ENCODE measurements at places on chromosomes 16 and 17. TPM values are rescaled to one million over a fixed set of nuclear protein-coding genes. Genes with fewer than 3 reads are reported as not detected.

GRCh38 chr16:154217-155030, 2.0 kb downstream of the HBZ start:
- H3K4me3 ChIP-seq: peak overlapping the region; percentile 49
- H3K27me3 ChIP-seq: peaks cover 34% of the 10 kb centered on the region
- no peak for DNase-seq
- H3K27ac ChIP-seq: no peak overlapping the region
- peaks cover 13% of the 10 kb centered on the region for H3K4me1 ChIP-seq

- H3K4me3 ChIP-seq: no peak overlapping the region
- H3K4me1 ChIP-seq: no peaks in the 10 kb centered on the region
- DNase-seq: no peak
- no peak overlapping the region for H3K27ac ChIP-seq
- no peaks in the 10 kb centered on the region for H3K36me3 ChIP-seq
Observed at GRCh38 chr17:9079461-9080103, 58.3 kb downstream of the NTN1 start.

DNA sequence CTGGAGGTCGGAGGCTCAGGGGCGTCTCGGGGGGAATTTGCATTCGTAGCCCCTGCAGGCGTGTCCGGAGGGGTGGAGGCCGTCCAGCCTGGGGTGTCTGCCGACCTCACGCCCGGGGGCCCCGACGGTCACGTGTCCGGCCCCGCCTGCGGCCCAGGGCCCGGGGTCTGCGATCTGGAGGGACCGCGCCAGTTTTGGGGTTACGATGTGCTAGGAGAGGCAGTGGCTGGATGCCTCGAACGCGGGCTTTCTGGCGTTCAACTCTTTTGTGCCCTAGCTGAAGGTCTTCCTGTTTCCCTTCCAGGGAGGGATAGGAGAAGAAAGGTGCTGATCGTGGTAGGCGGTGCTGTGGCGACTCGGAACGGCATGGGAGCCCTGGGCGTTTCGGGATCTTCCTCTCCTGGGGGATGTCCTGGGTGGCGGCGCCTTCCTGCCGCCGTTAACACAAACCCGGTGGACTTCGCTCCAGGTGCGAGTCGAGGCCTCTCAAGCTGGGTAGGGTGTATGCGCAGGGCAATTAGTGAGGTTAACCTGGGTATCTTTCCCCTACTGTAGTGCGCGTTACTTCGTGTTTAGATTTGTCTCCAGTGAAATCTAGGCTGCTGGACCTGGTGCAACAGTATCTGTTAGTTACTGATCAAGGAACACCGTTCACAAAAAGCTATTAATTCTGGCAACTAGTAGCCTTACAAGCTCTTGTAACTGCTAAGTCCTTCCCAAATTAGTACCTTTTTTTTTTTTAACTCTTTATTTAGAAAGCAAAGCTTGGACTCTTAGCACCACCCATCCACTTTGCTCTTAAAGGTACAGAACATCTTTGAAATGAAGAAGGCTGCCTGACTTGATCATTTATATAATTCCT, 1.3 kb downstream of the AKAP1 start:
- peaks cover 18% of the 10 kb centered on the region for H3K36me3 ChIP-seq
- DNase-seq: peak; percentile 46
- H3K27ac ChIP-seq: peak overlapping the region; percentile 64
- H3K4me1 ChIP-seq: peaks cover 33% of the 10 kb centered on the region
- H3K27me3 ChIP-seq: no peaks in the 10 kb centered on the region

- no peak overlapping the region for H3K27ac ChIP-seq
- no peaks in the 10 kb centered on the region for H3K4me1 ChIP-seq
- H3K4me3 ChIP-seq: no peak overlapping the region
- peaks cover 32% of the 10 kb centered on the region for H3K27me3 ChIP-seq
- no peaks in the 10 kb centered on the region for H3K36me3 ChIP-seq
Observed at GRCh38 chr17:45686250-45686649, 97.9 kb upstream of the CRHR1 start.

DNA sequence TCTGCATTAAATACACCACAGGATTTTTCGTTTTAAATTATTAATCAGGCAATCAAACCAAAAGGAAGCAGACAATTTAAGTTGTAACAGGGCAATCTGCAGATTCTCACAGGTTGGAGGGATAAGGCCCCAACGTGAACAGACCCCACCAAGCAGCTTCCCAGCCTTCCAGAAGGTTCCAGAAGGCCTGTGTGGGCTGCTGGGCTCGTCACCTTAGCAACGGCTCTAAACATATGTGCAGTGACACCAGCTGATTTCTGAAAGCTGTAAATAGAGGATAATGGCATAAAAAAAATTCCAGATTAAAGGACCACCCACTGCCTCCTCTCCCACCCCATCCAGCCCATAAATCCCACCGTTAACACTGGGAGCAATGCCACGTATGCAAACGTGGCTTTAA, 123.8 kb downstream of the ZNF778 start:
- no peak for DNase-seq
- H3K4me3 ChIP-seq: no peak overlapping the region
- no peaks in the 10 kb centered on the region for H3K27me3 ChIP-seq
- no peak overlapping the region for H3K27ac ChIP-seq
- H3K4me1 ChIP-seq: peaks cover 4% of the 10 kb centered on the region
- peaks cover 37% of the 10 kb centered on the region for H3K36me3 ChIP-seq

- H3K27ac ChIP-seq: no peak overlapping the region
- no peaks in the 10 kb centered on the region for H3K27me3 ChIP-seq
- peaks cover 35% of the 10 kb centered on the region for H3K4me1 ChIP-seq
- no peak overlapping the region for H3K4me3 ChIP-seq
- DNase-seq: no peak
- H3K36me3 ChIP-seq: peaks cover 4% of the 10 kb centered on the region
Observed at GRCh38 chr17:79991924-79992648, 43.6 kb downstream of the TBC1D16 start.

GRCh38 chr16:87834668-87835473, 34.4 kb downstream of the SLC7A5 start:
- no peak overlapping the region for H3K27ac ChIP-seq
- DNase-seq: peak; percentile 50
- H3K36me3 ChIP-seq: peaks cover 99% of the 10 kb centered on the region
- no peaks in the 10 kb centered on the region for H3K4me1 ChIP-seq
- H3K4me3 ChIP-seq: no peak overlapping the region
- no peaks in the 10 kb centered on the region for H3K27me3 ChIP-seq

IRX3 gene
- 17.6 TPM for total RNA-seq

CD300H gene
- total RNA-seq: not detected

- H3K4me3 ChIP-seq: no peak overlapping the region
- DNase-seq: no peak
- no peaks in the 10 kb centered on the region for H3K4me1 ChIP-seq
Observed at GRCh38 chr17:61029181-61029580, 351.5 kb downstream of the BCAS3 start.

PSMD11 gene
- total RNA-seq: 134 TPM

CTRL gene
- 0.52 TPM for total RNA-seq

NPIPA3 gene
- total RNA-seq: 3.3 TPM

DNA sequence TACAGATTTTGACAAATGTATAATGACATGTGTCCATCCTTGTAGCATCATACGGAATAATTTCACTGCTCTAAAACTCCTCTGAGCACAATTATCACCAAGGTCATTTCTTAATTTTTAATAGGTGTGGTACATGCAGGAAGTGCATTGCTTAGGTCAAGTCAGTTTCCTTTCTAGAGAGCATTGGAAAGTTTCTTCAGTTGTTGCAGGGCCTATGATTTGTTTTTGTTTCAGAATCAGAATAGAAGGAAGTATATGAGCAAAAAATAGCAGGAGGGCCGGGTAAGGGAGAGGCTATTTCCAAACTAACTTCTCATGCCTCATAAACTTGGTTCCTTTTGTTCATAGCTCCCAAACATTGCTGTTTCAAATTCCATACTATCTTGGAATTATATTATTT, 24.0 kb upstream of the SLFN5 start:
- no peaks in the 10 kb centered on the region for H3K4me1 ChIP-seq
- H3K36me3 ChIP-seq: no peaks in the 10 kb centered on the region
- no peak overlapping the region for H3K4me3 ChIP-seq

DRC3 gene
- 2.3 TPM for total RNA-seq

DNA sequence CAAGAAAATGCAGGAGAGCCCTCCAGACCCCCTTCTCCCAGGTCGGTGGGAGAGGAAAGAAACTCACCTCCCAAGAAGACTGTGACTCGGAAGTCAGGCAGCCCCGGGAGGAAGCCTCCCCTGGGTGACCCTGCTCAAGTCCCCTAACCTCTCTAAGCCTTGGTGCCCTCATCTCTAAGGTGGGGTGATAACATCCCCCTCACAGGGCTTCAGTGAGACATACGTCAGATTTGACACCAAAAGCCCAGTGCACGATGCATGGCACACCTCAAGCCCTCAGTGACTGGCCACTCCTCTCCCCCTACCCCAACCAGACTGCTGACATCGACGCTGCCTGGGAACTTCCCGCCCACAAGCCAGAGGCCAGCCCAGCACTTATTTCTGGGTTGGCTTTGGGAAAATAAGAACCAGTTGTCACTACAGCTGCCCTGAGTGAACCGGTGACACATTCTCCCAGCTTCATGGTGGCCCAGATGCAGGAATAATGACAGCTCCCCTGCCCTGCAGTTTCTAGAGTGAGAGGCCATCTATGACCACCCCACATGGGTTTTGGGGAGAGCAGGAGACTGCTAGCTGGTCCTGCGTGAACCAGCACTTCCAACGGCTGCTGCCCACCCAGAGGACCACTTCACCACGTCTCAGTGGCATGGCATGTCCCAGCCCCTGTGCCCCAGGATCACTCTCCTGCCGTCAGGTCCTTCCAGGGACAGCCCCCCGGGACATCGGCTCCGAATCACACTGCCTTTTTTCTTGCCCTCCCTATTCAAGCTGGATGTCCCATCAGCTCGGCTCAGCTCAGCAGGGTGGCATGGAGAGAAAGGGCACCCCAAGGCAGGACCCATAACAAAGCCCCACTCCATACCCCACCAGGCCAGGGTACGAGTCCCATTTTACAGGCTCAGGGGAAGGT, 9.5 kb downstream of the KNOP1 start:
- H3K36me3 ChIP-seq: peaks cover 67% of the 10 kb centered on the region
- peaks cover 5% of the 10 kb centered on the region for H3K4me1 ChIP-seq
- no peaks in the 10 kb centered on the region for H3K27me3 ChIP-seq
- no peak overlapping the region for H3K4me3 ChIP-seq

- no peaks in the 10 kb centered on the region for H3K4me1 ChIP-seq
- H3K36me3 ChIP-seq: no peaks in the 10 kb centered on the region
- no peak for DNase-seq
- H3K4me3 ChIP-seq: no peak overlapping the region
Observed at GRCh38 chr16:86442703-86443102, 67.6 kb upstream of the FOXF1 start.

SPN gene
- total RNA-seq: not detected

- H3K27ac ChIP-seq: no peak overlapping the region
- H3K4me1 ChIP-seq: peaks cover 7% of the 10 kb centered on the region
- H3K36me3 ChIP-seq: peaks cover 5% of the 10 kb centered on the region
- H3K27me3 ChIP-seq: no peaks in the 10 kb centered on the region
Observed at GRCh38 chr16:75054556-75054947, 55.7 kb downstream of the ZNRF1 start.

DNA sequence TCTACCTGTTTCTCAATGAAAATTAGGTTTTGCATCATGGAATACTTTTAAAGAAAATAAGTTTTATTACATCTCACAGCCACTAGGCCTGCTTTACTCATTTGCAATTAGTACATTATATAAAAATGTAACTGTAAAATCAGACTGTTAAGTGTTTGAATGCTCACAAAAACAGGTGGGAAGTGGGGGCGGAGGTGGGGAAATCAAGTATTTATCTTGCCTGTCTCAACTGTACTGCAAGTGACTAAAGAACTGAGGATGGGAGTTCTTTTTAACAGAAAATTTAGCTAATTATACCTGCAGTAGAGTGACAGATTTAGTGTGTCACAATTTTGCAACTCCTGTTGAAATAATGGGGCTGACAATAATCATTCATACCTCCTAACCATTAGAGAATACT, 34.1 kb downstream of the ITFG1 start:
- DNase-seq: no peak
- no peaks in the 10 kb centered on the region for H3K27me3 ChIP-seq
- no peak overlapping the region for H3K4me3 ChIP-seq
- no peak overlapping the region for H3K27ac ChIP-seq

CHST6 gene
- total RNA-seq: 0.16 TPM

GRCh38 chr17:46063241-46063640, 64.2 kb downstream of the STH start:
- H3K27me3 ChIP-seq: no peaks in the 10 kb centered on the region
- H3K36me3 ChIP-seq: peaks cover 63% of the 10 kb centered on the region
- peaks cover 14% of the 10 kb centered on the region for H3K4me1 ChIP-seq
- peak; percentile 80 for DNase-seq
- H3K4me3 ChIP-seq: no peak overlapping the region

SHPK gene
- 6.3 TPM for total RNA-seq

CD300E gene
- total RNA-seq: not detected

- peaks cover 21% of the 10 kb centered on the region for H3K36me3 ChIP-seq
- peaks cover 27% of the 10 kb centered on the region for H3K4me1 ChIP-seq
- peak within 1 kb of the TSS; percentile 54 for H3K4me3 ChIP-seq
- DNase-seq: peak; percentile 80
Observed at GRCh38 chr17:31321481-31321880, at the start of gene EVI2A. Gene EVI2A (minus strand): TSS chr17:31321622. CDS start chr17:31319013, 2,609 bp downstream.

DNA sequence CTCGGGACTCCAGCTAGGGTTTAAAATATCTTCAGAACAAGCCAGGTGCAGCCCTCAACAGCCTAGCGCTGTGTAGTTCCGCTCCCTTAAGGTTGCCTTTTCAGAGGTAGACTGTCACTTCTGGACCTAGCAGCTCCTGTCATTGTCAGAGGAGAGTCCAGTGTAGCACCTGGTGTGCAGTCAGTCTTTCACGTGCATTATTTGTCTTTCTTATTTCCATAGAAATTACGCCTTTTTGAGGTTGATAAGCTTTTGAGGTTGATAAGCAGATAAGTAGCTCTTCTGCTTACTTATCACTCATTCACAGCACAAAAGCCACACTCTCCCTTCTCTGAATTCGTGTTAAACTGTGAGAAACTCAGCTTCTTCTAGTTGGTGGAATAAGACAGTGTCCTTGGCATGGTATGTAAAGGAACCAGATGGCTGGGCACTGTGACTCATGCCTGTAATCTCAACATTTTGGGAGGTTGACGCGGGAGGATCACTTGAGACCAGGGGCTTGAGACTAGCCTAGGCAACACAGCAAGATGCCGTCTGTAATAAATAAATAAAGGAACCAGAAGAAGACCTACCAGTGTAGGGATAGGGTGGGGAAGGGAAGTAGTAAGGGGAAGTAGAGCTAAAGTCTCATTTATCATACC, 10.2 kb downstream of the EEF2K start:
- no peaks in the 10 kb centered on the region for H3K27me3 ChIP-seq
- H3K4me3 ChIP-seq: no peak overlapping the region
- DNase-seq: no peak
- no peak overlapping the region for H3K27ac ChIP-seq
- H3K4me1 ChIP-seq: peaks cover 19% of the 10 kb centered on the region

GRCh38 chr16:10906914-10907756, 30.1 kb downstream of the CIITA start:
- no peak overlapping the region for H3K27ac ChIP-seq
- DNase-seq: no peak
- no peaks in the 10 kb centered on the region for H3K36me3 ChIP-seq
- H3K4me1 ChIP-seq: no peaks in the 10 kb centered on the region

DNA sequence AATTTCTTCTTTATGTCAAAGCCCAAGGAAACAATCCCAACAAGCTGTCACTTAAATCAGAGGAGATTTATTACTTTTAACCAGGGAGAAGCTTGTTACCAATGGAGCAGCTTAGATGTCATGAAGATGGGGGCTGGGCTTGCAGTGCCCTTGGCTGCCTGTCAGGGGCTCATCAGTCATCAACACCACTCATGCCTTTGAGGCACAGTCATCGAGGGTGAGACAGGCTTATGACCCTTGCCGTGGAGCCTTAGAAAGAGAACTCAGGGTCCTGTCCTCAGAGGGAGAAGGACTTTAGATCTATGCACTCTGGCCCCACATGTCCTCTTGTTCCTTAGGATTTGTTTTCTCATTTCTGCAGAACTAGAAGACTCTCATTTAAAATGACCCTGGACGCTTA, 318.3 kb downstream of the CBLN1 start:
- H3K27me3 ChIP-seq: no peaks in the 10 kb centered on the region
- peaks cover 57% of the 10 kb centered on the region for H3K4me1 ChIP-seq
- H3K36me3 ChIP-seq: peaks cover 7% of the 10 kb centered on the region
- peak overlapping the region; percentile 21 for H3K4me3 ChIP-seq
